Activated CD8-positive, alpha-beta memory T cell treated with anti-CD3 and anti-CD28 coated beads for 4 hours (primary cell): ENCODE measurements at places on chromosomes 16 and 17.
A peak's percentile ranks its signal among the peaks of the same experiment; 100 is the strongest.

DNA sequence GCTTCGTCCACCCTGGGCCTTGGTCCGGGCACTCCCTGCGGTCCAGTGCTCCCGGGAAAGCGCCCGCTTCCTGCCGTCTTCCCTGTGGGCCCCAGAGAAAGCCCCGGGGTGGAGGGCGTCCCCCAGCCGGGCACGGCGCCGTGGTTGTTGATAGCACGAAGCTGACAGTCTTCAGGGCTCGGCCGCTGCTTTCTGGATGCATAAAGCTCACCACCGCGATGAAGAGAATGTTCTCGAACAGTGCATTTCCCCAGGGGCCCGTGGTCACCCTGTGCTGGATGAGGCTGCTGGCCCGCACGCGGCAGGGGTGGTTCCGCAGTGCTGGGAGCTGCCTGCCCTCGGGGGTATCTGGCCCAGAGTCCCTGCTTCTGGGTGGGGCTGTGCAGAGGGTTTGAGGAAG is 53.2 kb downstream of the BAHCC1 start:
- no peak for DNase-seq

GRCh38 chr17:40447148-40447644 is 3.9 kb downstream of the IGFBP4 start:
- no peak for DNase-seq

- no peak for DNase-seq
Measured at GRCh38 chr17:63552211-63552610, 1.9 kb downstream of the DCAF7 start.

DNA sequence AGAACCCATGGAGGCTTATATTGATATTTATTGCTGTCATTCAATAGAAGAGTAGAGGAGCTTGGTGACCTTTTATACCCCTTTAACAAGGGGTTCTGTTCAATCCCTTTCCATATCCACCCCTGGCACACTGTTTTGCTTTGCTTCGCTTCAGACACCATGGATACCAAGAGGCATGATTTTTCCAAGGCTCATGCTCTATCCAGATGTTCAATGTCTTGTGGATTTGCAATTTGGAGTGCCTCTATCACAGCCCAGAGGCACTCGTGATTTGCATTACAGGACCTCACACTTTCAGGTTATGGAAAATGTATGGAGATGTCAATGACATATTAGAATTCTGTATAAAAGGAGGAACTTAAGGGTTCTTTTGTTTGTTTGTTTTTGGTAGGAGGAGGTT is 21.5 kb downstream of the CFAP20 start:
- DNase-seq, result no peak

- no peak for DNase-seq
Measured at GRCh38 chr17:8310601-8311123, 621 bp downstream of the ARHGEF15 start.

DNA sequence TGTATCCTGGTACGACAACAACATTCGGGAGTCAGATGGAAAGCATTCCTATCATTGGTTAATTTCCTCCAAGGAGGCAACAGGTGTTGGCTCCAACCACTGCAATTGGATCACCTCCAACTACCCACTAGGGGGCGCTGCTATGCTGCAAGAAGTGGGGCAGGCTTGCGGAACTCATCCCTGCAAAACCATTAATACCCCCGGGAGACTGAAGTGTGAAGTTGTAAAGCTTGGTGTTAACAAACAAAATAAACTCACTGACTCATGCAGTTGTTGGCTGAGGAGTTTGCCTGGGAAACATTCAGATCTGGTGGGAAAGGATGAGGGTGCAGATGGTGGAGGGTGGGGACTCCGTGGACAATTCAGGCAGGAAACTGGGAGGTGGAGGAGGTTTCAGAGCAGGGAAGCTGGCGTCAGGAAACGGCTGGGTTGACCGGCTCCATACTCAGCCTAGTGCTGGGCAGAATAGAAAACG is 84.9 kb downstream of the HS3ST2 start:
- peak; percentile 8 for DNase-seq

DNA sequence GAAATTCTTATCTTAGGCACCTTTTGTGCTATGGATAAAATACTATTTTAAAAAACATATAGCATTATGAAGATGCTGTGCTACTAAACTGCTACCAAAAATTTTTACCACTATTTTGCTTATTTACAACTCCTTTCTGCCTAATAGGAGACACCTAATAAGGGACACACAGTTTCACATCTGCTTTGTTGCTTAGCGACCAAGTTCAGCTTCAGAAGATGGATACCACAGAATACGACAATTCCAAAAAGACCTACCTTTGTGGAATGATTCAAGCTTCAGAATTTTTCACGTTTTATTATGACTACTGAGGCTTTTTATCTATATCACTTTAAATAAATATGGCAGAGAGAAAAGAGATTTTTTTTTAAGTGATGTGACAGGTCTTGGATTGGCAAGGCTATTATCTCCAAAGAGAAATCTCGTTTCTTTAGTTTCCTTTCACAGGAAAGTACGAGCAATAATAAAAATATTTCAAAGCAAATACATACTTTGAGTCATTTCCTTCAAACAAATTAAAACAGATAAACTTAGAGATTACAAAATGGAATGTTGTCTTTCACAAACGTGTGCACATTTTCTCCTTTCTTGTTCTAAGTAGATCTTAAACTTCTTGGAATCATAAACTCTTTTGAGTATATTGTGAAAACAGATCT is 35.4 kb downstream of the SPAG9 start:
- DNase-seq, result no peak
